Iris pigment epithelial cell (primary cell): ENCODE measurements at places on chromosomes 5 and 9.

- no peak for DNase-seq
These were observed 394.3 kb downstream of the GADD45G start for GRCh38 chr9:89999176-89999533.

- DNase-seq, result no peak
These were observed 111.9 kb upstream of the LPAR1 start for GRCh38 chr9:111150181-111150580.

DNA sequence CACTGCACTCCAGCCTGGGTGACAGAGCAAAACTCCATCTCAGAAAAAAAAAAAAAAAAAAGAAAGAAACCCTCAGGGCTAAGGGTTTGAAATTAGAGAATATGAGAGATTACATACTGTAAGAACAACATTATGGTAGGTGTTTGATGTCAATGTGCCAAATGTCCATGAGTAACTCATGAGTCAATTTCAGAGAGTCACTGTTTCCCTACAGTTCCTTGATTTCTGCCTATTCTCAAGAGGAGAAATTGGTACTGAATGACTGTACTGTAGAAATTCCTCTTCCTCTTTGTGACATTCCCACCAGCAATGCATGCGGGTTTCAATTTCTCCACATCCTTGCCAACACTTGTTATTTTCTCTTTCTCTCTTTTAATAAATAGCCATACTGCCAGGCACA lies 35.2 kb downstream of the MARVELD2 start:
- peak; percentile 89 for DNase-seq

DNA sequence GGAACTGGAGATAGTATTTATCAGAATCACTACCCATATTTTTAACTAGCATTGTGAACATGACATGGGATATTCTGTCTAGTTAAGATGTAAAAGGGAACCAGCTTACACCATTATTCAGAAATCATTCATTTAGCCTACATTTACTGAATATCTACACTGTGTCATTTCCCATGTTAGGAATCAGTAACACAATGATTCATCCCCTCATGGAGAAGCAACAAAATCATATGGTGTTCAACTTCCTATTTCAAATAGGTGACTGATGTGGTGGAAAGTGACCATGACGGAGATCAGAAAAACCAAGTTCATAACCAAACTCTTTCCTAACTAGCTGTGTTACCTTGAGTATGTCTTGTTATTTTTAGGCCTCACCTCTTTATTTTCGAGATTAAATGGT lies 550.0 kb upstream of the TUSC1 start:
- DNase-seq, result no peak

GRCh38 chr9:95644377-95644776 lies 127.6 kb upstream of the PTCH1 start:
- peak; percentile 2 for DNase-seq

- DNase-seq, result no peak
These were observed 113.5 kb downstream of the TSSK1B start for GRCh38 chr5:113321276-113321675.

GRCh38 chr5:76855961-76856360 lies 6.1 kb downstream of the S100Z start:
- DNase-seq, result no peak

GRCh38 chr5:116581910-116582309 lies 7.3 kb upstream of the SEMA6A start:
- DNase-seq, result no peak

- DNase-seq, result peak; percentile 50
These were observed 784 bp upstream of the MSANTD3 start for GRCh38 chr9:100426189-100426529.

DNA sequence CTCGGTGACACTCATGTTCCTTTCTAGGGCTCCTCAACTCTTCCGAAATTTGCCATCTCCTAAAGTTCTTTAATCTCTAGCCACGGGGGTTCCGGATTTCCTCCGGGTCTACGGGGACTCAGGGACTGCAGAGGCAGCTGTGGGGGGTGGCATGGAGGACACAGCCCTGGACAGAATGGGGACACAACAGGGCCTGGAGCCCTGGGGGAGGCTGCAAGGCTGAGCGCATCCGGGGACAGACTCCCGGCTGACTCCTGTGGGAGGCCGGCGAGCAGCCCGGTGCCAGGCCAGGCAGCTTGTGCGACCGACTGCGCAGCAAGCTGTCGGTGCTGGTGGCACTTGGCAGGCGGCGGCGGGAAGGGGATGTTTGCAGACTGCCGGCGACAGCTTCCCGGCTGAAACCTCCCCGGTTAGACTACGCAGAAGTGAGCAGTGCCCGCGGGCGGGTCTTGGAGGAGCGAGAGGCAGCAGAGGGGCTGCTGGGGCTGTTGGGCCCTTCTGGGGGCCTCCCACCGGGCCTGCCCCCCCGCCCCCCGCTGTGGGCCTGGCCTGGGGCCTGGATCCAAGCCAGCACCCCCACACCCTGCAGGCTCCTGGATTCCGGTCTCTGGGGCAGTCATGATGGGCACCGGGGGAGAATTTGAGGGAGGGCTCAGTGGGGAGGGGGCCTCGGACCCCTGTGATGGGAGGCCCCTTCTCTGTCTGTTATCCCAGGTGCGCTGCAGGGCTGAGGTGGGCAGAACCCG lies 28.7 kb upstream of the UBAC1 start:
- no peak for DNase-seq

- DNase-seq, result peak; percentile 9
These were observed 1092.0 kb downstream of the MAT2B start for GRCh38 chr5:164597293-164597900.

GRCh38 chr5:62499756-62500155 lies 78.9 kb upstream of the LRRC70 start:
- no peak for DNase-seq
